Right ventricle myocardium inferior (tissue), 1 donor: ENCODE measurements at places on chromosomes 11 and 22. TPM values are rescaled to one million over a fixed set of nuclear protein-coding genes. Genes with fewer than 3 reads are reported as not detected.

DNA sequence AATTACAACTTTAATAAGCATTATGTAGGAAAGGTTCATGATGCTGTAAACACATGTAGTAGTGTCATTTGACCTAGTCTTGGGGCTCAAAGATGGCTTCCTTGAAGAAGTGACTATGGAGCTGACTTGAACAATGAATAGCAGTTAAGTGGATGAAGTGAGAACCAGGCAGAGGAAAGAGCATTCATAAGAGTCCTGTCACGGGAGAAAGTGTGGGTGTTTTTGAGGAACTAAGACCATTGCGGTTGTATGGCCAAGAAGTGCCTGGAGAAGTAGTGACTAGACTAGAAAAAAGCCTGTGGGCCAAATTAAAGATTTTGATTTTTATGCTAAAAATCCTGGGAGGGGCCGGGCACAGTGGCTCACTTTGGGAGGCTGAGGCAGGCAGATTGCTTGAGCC lies 7.2 kb upstream of the IL18BP start:
- DNase-seq: no peak

DNA sequence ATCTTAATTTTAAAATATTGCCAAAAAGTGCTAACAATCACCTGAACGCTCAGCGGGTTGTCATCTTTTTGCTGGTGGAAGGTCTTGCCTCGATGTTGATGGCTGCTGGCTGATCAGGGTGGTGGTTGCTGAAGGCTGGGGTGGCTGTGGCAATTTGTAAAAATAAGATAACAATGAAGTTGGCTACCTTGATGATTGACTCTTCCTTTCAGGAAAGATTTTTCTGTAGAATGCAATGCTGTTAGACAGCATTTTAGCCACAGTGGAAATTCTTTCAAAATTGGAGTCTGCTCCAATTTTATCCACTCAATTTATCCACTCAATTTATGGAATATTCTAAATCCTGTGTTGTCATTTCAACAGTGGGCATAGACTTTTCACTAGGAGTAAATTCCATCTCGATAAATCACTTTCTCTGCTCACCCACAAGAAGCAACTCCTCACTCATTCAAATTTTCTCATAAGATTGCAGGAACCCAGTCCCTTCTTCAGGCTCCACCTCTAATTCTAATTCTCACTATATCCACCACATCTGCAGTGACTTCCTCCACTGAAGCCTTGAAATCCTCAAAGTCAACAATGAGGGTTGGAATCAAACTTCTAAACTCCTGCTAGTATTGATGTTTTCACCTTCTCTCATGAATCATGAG lies 78.8 kb downstream of the LINC01488 start:
- DNase-seq: no peak

DNA sequence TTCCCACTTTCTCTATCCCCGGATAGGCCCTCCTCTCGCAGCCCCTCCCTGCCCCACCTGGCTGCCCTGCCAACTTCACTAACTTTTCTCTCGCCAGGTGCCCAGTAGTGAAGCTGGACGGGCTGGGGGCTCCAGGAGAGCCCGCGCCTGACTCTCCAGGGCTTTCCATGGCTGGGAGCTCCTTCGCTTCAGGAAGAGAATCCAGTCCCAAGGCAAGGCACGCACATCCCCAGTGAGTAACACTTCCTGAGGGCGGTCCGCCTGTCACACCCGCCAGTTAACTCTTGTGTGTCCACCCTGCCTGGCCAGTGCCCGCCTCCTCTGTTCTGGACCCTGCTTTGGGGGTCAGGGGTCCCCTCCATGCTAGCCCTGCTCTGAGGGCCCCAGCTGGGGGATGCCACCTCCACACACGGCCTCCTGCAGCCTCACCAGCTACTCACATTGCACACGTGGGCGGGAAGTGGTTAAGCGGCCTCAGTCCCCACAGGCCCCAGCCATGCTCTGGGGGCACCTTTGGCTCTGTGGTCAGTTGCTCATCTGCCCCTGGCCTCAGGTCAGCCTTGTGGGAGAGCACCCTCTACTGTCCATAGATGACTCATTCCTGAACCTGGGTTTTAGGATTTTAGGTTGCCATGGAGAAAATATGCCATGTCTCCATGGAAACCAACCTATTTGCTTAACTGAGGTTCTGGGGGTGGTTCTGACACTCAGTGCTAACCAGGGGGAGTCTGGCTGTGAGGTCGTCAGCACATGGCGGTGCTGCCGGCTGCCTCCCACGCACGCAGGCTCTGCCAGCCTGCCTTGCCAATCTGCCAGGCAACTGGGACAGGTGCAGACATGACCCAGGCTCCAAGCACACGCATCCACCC lies at the start of gene RIN1:
RIN1 (minus strand) TSS at position 201 of the 869 bp plus-strand sequence; CDS start at position 169, 32 bp downstream.
- peak; percentile 66 for DNase-seq

GRCh38 chr11:65127473-65128181 lies 5.5 kb downstream of the MRPL49 start:
- no peak for DNase-seq

- no peak for DNase-seq
These were observed 44.2 kb upstream of the SMTN start for GRCh38 chr22:31036671-31037550.

GRCh38 chr11:102111787-102112508 lies 1.7 kb downstream of the YAP1 start:
- DNase-seq: no peak

- DNase-seq: no peak
These were observed 74.6 kb downstream of the CASP12 start for GRCh38 chr11:104823657-104824056.

DNA sequence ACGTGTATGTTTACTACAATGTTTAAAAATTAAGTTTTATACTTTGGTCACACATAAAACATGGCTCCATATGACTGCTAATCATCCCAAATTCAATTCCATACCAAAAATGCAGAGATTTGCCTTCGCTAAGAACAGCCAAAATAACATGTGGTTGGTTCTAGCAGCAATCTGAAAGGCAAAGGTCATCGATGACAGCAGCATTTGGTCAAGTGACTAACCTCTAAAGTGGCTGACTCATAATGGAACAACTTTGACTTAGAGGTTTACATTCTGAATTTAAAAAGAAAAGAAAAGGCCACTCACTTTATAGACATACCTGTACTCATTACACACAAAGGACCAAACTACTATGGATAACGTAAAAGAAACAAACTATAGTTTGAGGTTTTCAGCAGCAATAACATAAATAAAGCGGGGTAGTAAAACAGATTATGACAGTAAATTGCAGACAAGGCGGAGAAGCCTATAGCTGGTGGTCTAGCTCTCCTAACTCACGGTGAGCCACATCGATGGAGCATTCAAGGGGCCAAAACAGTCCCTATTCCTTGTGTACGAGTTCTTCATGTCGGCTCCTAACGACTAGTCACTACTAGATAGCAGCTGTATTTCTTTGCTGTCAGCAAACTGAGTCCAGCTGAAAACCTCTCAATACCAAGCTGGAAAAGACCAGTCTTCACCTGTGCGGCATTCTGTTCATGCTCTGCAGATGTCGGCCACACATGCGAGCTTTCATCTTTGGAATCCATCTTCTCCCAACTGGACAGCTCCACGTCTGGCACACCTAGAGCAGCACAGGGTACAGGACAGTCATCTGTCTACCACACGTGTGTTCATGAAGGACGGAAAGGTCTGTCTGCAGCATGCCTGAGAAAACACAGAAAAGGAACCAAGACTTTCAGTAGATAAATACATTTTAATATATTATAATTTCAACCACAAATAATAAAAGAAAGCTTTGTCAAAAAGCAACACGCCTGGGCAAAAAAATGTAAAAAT lies 42.1 kb downstream of the PRDM10 start:
- DNase-seq: no peak

The HBE1 gene
- not detected for total RNA-seq

The KRTAP5-2 gene
- total RNA-seq: not detected

The ANGPTL5 gene
- 1.5 TPM for total RNA-seq

The MYEOV gene
- total RNA-seq: not detected

The CNGA4 gene
- not detected for total RNA-seq

The TMEM132A gene
- total RNA-seq: 6.3 TPM

The PDE3B gene
- 4.5 TPM for total RNA-seq
